Fibroblast of upper back skin (primary cell): ENCODE measurements at places on chromosomes 1 and 21.

- no peak for DNase-seq
Measured at GRCh38 chr1:59698386-59698785, 116.4 kb upstream of the HOOK1 start.

DNA sequence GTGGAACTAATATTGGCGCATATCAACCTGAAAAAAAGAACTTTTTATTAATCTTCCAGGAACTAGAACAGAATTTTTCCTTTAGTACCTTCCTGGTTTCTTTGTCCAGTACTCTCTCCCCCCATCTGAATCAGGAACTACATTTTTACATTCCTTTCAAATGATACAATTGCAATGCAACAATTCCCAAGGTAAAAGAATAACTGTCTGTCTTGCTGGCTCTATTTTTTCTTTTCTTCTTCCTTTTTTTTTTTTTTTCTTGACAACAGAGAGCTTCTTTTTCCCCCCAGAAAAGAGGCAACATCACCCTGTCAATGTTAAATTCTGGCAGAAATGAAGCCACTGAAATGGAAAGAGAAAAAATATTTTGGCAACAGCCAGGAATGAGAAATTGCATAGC lies 4.5 kb upstream of the CD101 start:
- DNase-seq: peak; percentile 80

GRCh38 chr1:51572365-51572764 lies 44.5 kb upstream of the OSBPL9 start:
- no peak for DNase-seq

- no peak for DNase-seq
Measured at GRCh38 chr1:6302568-6302967, 41.7 kb upstream of the GPR153 start.

DNA sequence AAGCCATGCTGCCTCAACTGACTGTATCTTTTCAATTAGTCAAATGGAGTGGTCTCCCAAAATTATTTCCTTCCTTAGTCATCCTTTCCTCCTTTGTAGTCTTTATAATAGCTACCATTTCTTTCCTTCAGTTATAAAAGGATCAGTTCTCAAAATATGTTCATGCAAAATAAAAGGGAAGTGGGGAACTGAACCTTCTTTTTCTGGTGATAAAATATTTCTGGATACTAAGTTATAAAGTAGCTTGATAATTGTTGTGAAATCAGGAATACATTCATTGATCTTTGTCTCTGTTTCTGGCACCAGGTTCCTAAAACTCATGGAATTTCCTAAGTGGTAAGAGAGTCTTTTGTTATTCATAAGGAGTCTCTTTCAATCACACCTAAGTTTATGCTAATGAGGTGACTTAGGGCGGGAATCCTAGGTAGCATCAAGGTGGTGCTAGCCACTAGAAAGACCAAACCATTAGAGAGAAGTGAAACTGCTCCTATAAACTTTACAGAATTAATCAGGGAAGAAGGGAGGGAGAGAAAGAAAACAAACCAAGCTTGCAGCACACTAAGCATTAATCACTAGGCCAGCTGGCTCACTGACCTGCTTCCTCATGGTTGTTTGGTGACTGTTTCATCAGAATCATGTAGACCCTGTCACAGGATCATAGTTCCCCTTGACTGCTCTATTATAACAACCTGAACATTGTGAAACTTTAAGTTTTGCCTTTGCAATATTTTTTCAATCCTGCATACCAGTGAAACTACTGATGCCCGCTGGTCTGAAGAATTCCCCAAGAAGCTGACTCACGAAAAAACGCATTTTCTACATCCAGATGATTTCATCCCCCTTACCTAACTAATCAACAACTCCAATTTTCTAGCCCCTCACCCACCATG lies 161.6 kb upstream of the PTBP2 start:
- DNase-seq: peak; percentile 98

DNA sequence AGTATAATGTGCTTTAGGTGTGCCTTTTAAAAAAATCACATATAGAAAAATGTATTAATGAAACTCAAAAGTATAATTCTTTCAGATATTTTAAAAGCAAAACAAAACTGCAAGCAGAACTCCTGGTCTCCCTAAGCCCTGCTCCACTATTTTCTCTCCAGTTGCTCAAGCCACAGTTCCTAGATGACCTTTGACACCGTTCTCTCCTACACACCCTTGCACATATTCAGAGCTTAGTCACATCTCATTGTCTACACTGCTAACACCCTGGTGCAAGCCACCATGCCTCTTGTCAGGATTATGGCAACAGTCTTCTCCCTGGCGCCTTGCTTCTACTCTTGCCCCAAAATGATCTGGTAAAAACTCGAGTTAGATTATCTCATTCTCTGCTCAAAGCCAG lies 50.2 kb upstream of the ROR1 start:
- DNase-seq: no peak

DNA sequence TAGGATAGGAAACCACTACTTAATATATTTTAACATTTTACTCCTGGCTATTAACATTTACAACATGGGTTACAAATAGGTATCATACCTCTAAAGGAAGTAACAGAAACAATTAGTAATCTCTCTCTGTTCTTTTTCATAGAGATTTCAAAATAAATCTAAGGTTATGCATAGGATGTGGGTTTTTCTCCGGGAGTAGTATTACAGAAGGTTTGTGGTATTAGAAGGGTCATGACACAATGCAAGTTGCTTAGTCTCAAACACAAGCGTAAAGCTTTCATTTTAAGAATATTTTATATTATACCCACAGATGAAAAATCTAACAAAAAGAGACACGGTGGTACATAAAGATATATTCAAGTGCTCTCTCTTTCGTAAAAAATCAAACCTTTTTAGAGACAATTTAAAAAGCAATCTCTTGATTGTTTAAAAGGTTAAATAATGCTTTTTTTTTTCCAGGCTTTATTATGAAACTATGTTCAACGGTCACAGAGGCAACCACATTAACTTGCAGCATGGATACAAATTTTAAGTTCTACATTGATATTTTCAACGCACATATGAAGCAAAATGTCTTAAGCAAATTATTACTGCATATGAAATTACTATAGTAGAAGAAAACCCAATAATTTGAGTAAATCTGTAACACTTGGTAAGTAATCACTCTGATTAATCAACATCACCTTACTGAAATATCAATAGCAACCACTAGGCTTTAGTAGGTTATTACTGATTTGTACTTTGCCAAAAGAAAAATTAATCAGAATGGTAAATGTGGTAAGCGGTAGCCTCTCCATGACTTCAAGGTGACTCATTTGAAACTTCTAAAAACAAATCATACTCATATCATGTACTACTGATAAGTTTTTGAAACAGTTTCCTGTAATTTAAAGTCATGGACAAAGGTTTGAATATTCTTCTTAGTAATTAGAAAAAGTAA lies 97.4 kb upstream of the GFI1 start:
- DNase-seq: peak; percentile 57

DNA sequence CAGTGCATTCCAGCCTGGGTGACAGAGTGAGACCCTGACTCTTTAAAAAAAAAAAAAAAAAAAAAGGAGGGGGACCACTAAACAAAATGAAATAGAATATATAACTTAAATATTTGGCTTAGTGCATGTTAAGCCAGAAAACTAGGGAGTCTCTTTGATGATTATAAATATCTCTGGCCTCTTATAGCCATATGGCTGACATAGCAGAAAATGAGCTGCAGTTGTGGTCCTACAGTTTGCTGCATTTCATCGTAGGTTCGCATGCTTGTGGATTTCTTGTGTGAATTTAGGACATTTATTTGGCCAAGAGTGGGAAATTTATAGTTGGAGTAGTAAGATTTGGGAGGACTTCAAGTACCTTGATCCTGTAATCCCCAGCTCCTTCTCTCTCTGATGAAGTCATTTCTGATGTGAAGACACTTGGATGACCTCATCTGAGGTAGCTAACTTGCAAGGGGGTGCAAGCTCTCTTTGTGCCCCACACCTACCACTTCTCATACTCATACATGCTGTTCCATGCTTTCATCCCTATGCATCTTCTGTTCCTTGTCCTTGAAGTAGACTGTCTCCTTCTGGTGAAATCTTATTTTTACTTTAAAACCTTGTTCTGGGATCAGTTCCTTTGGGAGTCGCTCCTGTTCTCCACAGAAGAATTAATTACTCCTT lies 6.4 kb upstream of the TIPRL start:
- no peak for DNase-seq

DNA sequence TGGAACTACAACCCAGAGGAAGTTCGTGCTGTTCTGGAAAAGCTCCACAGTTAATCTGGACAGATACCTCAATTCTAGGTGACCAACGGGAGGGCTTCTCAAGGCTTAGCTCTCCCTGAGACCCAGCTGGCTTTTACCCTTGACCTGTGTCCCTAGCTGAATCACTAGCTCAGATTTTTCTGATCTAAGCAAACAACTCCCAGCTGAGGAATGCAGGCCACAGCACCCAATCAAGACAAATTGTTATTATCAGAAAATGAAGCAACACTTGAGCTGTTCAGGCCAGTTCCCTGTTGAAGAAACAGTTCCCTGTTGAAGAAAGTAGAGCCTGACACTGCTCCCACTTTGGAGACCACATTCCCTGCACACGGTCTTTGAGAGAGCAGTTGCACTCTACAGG lies 16.0 kb downstream of the DIO1 start:
- no peak for DNase-seq

- DNase-seq: no peak
Measured at GRCh38 chr21:32733356-32733755, 5.5 kb upstream of the SYNJ1 start.

GRCh38 chr1:105270966-105271365 lies 1521.3 kb downstream of the AMY1C start:
- no peak for DNase-seq

DNA sequence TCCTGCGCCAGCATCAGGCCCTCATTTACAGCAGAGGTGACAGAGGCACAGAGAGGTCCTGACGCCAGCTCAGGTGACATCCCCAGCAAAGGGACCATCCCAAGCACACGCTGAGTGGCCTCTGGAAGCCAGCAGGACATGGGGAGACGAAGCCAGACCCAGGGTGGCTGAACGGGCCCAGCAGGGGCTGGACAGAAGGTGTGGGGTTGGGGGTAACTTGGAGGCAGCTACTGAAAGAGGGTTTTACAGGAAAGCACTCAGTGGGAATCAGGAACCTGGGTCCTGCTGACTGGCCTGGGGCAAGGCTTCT lies 1.6 kb upstream of the ARHGEF16 start:
- no peak for DNase-seq

DNA sequence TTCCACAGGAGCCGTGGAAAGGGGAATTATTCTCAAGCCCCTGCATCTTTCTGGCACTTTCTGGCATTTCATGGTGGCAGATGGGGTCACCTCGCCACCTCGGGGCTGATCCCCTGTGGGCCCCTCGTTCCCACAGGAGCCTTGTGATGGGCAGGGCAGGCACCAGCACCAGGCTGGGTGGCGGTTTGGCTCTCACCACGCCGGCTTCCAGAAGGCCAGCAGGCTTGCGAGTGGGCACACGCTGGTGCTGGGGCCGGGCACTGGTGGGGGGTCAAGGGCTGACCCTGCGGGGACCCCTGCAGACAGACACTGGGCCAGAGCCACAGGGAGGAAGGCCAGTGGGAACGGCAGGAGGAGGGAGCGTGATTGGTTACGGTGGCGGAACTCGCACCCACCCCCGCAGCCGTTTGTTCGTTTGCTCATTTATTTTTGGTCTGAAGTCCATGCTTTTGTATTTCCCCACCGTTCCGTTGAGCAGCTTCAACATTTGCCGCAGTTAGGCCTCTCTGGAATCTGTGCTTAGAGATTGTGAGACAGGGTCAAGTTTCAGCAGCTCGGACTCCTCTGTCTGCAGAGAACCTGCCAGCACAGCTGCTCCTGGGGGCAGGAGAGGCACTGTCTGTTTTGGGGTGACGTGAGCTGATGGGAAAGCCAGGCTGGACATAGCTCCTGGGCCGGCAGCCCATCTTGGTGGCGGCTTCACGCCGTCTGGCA lies 5.3 kb downstream of the COL18A1 start:
- DNase-seq: no peak

DNA sequence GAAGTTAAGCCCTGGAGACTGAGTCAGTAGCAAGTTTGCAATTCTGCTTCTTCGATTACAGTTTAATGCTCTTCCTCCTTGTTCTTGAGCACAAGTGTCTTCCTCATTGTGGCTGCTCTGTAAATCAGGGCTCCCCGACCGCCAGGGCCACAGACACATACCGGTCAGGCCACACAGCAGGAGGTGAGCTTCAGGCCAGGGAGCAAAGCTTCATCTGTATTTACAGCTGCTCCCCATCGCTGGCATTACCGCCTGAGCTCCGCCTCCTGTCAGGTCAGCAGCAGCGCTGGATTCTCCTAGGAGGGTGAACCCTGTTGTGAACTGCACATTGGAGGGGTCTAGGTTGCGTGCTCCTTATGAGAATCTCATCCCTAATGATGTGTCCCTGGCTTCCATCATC lies 1.7 kb upstream of the TRAPPC10 start:
- DNase-seq: no peak

DNA sequence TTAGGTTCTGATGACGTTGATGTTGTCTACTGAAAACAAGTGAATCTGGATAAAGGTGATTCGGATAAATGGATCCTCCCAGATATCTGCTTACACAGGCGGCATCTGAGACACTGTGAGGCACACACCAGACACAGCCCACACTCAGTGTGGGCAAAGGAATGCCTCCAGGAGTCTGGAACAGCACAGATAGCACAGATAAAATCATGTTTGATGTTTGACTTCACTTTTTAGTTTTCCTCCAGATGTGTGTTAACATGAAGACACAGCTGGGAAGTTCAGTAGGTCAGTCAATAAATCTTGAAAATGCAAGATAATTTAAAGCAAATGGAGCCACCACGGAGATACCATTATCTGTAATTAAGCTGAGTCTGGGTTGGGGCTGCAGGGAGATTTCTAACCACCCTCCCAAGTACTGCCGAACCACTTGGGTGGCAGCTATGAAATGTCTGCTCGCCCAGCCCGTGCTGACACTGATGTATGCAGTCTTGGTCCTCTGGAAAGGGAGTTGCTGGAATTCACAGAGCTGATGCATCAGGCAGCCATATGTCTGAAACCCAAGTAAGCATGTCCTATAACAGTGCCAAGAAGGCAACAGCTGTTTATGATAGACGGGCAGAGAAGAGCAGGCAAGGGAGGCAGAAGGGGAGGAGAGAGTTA lies 11.7 kb downstream of the CAPN9 start:
- DNase-seq: peak; percentile 69

- peak; percentile 34 for DNase-seq
Measured at GRCh38 chr1:180917306-180918065, 4.8 kb downstream of the KIAA1614 start.

DNA sequence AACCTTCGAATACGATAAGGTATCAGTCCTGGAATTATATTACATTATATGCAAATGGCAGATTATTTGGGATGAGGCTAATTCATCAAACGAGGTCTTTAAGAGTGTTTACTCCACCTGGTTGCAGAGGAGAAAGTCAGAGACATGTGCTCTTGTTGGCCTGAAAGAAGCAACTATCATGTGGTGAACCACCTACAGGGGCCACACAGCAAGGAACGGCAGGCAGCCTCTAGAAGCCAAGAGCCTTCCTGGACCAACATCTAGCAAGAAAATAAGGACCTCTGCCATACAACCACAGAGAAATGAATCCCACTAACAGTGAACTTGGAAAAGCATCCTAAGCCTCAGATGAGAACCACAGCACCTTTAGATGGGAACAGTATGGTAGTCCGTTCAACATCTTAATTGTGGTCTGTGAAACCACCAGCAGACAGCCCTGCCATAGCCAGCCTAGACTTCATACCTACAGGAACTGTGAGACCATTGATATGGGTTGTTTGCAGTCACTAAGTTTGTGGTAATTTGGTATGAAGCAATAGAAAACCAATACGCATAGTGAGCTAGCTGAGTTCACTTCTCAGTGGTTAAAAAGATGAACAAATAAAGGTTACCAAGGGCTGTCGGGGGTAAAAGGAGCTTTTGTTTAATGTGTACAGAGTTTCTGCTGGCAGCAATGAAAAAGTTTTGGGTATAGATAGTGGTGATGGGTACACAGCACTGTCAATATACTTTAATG lies 345.7 kb upstream of the RUNX1 start:
- DNase-seq: peak; percentile 67

GRCh38 chr1:178055093-178055492 lies 38.8 kb upstream of the RASAL2 start:
- DNase-seq: peak; percentile 28
